GM12878 (cell line): ENCODE measurements at places on chromosomes 3 and 15.

- no peak for DNase-seq
Measured at GRCh38 chr3:14120111-14120920, 4.4 kb downstream of the CHCHD4 start.

- no peak for DNase-seq
Measured at GRCh38 chr3:5317557-5317956, 130.1 kb downstream of the EDEM1 start.

- DNase-seq, result no peak
Measured at GRCh38 chr3:99862208-99862607, 44.5 kb downstream of the CMSS1 start.

DNA sequence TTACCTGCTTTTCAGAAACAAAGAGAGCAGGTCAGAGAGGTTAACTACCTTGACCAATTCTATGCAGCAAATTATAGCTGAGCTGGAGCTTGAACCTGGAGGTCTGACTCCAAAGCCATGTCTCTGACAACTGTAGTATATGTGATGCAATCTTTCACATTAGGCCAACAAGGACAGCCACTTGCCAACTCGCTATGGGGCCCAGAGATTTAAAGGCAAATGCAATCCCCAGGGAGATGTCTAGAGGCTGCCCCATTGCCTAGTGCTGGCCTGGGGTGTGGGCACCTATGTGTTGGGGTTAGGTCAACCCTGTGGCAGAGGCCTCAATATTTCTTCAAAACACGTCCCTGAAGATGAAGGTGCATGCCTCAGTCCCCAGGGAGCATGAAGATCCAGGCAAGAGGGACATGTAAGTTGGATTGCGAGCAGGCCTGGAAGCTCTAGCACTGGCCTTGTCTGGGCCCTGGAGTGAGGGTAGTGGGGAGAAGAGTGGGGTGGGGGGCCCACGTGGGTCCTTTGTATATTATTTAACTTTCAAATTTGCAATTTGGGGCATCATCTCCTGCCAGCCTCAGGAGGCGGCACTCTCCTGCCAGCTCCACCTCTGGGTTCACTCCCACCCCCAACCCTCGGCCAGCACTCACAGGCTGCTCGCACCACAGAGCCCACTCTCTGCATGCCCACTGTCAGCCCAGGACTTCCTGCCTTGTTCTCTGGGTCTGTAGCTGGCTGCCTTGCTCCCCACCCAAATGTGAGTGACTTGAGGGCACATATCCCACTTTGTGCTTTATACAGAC lies 64.3 kb downstream of the SLC12A8 start:
- DNase-seq, result no peak

- no peak for DNase-seq
Measured at GRCh38 chr3:5297895-5298294, 110.4 kb downstream of the EDEM1 start.
